ENCODE measurements at places on chromosomes 16 and 17.
A peak's percentile ranks its signal among the peaks of the same experiment; 100 is the strongest.

DNA sequence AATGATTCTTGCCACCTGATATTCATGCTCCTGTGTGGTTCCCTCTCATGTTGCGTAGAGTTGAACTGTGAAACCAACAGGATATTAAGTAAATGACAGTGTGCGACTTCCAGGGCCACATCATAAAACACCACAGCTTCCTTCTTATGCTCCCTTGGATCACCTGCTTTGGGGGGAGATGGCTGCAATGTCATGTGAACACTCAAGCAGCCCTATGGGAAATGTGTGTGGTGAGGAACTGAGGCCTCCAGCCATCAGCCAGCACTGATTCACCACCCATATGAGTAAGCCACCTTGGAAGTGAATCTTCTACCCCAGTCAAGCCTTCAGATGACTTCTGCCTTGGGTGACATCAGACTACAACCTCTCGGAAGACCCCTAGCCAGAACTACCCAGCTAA, 427.5 kb downstream of the UTP18 start:
- DNase-seq = no peak

DNA sequence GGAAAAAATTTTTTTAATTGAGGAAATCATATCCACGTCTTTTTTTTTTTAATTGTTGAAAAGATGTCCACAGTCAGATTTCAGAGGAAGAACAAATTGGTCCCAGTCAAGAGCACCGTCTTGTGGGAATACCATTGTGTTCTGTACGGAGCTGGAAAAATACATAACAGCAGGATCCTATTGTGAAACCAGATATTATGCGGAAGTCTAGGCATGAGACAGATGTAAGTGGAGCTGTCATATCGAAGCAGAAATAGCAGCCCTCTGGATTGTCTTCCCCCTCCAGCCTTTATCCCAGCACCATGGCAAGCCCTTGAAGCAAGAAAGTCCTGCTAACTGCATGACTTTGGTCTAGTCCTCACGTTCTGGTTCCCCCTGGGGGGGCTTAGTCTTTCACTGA, 391.6 kb upstream of the ASIC2 start:
- DNase-seq = no peak

DNA sequence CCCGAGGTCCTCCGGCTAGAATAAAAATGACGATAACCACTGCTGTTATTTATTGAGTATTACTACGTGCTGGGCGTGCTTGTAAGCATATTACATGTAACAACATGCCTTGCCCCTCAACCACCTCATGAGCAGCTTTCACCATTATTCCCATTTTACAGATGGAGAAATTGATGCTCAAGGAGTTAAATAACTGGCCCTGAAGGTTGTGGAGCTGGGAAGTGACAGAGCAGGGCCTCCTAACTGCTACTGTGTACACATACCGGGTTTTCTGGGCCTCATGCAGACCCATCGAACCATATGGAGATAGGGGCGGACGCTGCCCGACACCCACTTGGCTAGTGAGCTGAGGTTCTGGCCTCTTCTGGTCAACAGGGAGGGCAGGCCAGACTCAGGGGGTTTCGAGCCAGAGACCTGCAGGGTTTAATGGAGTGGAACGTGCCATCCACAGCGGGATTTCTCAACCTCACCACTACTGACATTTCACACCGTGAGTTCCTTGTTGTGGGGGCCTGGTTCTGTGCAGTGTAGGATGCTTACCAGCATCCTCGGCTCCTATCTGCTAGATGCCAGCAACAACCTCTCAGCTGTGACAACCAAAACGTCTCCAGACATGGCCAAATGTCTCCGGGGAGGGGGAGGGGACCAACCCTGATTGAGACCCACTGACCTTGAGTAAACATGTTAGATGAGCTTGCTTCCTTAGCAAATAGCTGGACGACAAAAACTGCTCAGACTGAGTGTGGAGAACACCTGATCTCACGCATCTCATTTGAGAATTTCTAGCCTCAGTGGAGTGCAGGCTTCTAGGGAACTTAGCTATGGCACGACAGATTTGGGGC, 432.0 kb downstream of the SLC39A11 start:
- no peak for DNase-seq

DNA sequence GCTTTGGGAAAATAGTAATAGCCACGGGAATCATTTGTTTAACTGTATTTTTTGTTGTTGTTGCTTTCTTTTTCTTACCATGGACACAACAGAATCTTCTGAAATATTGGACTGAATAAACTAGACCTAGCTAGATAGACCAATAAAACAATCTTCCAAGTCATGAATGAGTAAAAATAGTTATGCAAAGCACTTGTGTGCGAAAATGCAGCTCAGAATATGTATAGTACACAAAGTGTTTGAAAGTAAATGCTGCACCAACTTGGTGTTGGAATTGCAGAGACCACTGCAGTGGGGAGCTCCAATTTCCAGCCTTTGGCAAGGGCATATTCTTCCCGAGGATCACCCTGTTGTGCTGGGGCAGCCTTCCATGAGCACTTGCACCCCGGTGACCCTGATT, 68.0 kb downstream of the AATF start:
- DNase-seq = no peak

DNA sequence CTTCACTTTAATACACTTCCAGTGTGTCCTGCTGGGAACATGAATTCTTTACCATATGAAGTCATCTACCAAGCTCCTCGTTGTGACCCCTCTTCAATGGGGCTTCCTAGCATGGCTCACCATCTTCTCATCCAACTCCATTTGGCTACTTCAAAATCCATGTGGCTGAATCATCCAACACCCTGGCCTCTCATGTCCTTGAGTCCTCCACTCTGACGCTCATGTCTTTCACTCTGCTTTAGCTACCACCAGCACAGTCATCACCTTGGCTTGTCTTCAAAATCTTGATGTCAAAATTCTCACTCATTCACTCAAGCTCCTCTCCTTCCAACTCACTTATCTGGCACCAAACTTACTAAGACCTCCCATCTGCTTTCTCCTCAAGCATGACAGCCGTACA, 35.8 kb downstream of the AMFR start:
- no peak for DNase-seq

DNA sequence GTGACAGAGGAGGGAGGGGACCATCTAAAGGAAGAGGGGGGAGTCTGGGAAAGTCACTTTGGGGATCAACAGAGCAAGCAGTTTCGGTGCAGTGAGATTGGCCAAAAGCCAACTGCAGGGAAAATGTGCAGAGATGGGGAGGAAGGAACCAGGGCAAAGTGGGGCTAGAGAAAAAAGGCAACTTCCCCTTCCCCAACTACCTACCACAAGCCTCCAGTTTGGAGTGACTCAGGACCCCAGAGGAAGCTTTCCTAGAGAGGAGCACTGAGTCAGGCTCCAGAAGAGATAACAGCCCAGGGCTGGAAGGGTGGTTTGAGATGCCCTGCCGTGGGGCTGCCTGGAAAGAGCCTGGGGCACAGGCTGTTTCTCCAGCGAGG, 6.9 kb upstream of the CD300LD start:
- DNase-seq = no peak

DNA sequence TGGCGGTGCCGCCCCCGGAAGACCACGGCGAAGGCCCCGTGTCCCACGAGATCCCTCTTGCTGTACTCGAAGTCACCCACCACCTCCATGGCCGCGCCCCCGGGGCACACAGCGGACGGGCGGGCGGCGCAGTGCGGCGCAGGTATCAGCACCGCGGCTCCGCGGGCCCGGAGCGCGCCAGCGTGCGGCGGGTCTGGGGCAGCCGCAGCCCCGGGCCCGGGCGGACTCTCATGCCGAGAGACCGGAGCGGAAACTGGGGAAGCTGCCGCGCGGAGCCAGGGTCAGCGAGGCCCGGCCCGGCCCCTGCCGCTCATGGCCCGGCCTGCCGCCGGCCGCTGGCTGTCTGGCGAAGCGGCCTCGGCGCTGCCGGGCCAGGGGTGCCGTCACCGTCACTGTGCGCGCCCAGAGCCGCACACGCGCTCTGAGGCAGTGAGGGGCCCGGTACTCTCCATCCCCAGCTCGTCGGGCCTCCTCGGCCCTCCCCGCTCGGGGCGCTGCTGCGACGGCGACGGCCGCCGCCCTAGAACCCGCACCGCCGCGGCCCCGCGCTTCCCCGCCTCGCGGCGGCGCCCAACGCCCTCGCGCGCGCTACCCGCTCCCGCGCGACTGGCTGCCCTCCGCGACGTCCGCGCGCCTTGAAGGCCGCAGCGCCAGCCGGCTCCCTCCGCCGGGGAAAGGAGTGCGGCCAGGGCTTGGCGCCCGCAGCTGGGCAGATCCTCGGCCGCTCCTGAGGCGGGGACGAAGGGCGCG, at the start of gene ULK2:
ULK2 (minus strand) TSS at position 608 of the 750 bp plus-strand sequence; CDS start at position 89, 519 bp downstream.
- DNase-seq = peak; percentile 71

DNA sequence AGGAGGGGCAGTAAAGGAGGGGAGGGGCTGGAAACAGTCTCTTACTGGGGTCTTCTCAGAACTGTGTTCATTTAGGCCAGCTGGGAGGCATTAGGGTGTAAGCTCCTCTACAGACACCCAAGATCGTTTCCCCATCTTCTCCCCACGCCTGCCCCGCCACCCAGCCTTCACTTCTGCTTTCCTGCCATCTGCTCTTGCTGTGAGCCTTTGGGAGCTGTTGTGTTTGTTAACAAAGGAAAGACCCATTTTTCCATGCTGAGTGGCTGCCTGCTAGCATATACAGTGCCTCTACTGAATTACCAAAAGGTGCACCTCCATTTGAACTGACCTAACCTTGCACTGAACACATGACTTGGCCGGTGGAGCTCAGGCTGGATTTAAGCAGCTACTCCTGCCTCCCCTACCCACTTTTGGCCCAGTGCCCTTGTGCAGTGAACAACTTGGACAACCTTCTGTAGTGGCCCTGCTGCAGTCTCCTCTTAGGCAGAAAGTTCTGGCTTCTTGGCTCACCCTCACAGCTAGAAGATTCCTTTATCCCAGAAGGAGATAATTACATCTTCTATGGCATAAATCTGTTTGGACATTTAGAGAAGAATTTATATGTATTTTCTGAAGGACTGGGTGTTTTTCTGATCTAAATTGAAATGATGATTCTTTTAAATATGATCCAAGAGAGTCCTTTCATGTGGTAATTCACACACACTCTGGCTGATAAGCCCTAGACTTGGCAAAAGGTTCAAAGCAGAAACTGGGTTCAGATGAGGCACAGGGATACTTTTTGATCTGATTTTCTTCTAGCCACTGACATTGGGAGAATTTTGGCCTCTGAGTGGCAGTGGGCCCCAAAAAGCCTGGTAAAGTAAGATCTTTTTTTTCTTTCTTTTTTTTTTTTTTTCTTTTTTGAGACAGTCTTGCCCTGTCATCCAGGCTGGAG, 81.9 kb upstream of the HNF1B start:
- DNase-seq = no peak

DNA sequence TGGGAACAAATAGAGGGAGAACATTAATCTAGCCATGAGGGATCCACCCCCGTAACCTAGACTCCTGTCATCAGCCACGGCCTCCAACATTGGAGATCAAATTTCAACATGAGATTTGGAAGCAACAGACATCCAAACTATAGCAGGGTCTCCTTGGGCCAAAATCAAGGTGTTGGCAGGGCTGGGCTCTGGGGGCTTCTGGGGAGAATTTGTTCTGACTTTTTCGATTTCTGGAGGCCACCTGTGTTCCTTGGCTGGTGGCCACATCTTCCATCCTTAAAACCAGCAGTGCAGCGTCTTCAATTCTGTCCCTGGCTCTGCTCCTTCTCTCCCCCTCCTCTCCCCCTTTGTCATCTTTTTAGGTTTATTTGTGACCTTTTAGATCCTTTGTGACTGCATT, 546.2 kb downstream of the WWOX start:
- DNase-seq = no peak

DNA sequence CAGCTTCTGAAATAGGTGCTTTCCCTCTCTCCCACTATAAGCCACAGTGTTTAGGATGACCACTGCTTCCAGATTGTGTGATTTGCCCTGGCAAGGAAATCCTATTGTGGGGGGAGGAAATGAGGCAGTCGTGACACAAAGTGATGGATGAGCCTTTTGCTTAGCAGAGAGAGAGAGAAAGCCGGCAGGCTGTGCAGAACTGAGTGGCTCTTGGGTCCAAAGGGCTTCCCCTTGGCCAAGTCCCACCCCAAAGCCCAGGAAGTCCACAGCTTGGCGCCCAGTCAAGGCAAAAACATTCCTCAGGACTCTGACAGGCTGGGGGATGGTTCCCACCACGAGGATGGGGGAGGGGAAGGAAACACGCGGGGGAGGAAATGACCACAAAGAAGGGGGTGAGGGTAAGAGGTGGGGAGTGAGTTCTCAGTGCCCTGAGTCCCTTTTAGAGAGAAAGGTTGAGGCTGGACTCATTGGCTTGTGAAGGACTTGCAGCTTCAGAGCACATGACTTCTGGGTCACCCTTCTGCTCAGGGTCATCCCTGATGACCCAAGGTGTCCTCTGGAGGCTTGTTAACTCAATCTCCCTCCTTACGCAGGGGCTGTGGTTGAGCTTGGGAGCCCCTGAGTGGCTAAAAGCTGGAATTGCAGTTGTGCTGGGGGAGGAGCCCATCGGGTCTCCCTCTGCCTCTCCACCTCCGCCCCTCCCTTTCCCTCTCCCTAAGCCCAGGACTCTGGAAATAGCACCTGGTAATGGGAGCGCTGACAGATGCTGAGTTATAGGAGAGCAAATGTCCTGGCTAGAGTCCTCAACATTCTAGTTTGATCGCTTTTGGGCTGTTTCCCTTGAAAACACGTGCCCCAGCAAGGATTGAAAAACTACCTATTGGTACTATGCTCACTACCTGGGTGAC, 10.3 kb upstream of the MSL1 start:
- peak; percentile 83 for DNase-seq

- no peak for DNase-seq
Measured at GRCh38 chr17:12047681-12048376, 27.2 kb downstream of the MAP2K4 start.
